A549 (cell line): ENCODE measurements at places on chromosomes 16 and 17. TPM values are rescaled to one million over a fixed set of nuclear protein-coding genes. Genes with fewer than 3 reads are reported as not detected.

- DNase-seq = no peak
Measured at GRCh38 chr16:47493381-47494337, 32.5 kb downstream of the PHKB start.

GRCh38 chr17:60229188-60229802, 79.5 kb downstream of the CA4 start:
- peak; percentile 57 for DNase-seq

The ZG16 gene
- not detected in 3 replicates for polyA plus RNA-seq

The CAVIN1 gene
- polyA plus RNA-seq = 371 to 416 TPM (median 377 TPM) in 3 replicates
